NCI-H1105 treated with DMSO at 0.1 percent for 48 hours (cell line): ENCODE measurements at places on chromosomes 2 and 18.

GRCh38 chr18:11322006-11322405 lies 172.6 kb upstream of the PIEZO2 start:
- DNase-seq: no peak

GRCh38 chr2:9907402-9907801 lies 44.1 kb upstream of the GRHL1 start:
- DNase-seq: no peak

DNA sequence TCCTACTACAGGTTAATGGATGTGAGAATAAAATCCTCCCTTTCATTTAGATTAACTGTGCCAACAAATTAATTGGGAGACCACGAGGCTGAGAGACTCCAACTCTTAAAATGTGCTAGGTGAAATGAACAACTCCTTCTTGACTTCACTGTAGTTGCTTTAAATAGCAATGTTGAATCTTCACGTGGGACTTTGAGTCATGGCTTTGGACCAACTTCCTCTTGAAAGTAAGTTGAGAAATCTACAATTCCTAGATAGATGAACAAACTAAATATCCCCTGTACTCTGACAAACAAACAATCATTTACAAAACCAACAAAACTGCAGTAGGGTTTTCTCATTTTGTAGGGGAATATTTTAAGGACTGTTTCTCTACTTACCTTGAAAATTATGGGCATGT lies 291.9 kb upstream of the SPRED2 start:
- no peak for DNase-seq

DNA sequence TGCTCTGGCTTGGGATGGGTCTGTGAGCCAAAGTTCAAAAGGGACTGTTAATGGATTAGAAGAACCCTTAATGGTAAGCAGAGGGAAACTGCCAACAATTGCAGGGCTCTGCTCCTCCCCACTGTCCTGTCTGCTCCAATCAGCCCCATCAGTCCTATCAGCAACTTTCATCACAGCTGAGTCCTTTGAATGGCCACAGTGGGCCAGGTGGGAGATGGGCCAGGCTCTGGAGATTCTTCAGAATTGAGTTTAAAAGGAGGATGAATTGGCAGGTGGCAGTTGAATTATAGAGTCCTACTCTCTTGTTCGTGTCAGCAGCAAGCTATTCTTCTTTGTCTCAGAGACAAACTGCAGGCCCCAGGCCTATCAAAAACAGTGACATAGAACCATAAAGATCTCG lies 573.9 kb downstream of the EPHA4 start:
- DNase-seq: no peak

DNA sequence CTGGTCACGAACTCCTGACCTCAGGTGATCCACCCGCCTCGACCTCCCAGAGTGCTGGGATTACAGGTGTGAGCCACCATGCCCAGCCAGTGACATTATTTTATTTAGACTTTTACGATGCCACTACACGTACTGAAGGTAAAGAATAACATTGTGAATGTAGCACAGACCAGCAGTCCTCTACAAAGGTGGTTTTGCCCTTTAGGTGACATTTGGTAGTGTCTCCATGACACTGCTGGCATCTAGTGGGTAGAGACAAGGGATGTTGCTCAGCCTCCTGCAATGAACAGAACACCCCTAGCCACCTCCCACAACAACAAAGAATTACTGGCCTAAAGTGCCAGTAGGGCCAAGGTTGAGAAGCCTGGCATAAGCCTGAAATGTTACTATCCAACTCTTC lies 69.5 kb downstream of the MYOM1 start:
- DNase-seq: no peak

GRCh38 chr18:44682201-44682870 lies 1.6 kb downstream of the SETBP1 start:
- DNase-seq: no peak

- no peak for DNase-seq
Measured at GRCh38 chr2:170341684-170342623, 164.0 kb downstream of the MYO3B start.

DNA sequence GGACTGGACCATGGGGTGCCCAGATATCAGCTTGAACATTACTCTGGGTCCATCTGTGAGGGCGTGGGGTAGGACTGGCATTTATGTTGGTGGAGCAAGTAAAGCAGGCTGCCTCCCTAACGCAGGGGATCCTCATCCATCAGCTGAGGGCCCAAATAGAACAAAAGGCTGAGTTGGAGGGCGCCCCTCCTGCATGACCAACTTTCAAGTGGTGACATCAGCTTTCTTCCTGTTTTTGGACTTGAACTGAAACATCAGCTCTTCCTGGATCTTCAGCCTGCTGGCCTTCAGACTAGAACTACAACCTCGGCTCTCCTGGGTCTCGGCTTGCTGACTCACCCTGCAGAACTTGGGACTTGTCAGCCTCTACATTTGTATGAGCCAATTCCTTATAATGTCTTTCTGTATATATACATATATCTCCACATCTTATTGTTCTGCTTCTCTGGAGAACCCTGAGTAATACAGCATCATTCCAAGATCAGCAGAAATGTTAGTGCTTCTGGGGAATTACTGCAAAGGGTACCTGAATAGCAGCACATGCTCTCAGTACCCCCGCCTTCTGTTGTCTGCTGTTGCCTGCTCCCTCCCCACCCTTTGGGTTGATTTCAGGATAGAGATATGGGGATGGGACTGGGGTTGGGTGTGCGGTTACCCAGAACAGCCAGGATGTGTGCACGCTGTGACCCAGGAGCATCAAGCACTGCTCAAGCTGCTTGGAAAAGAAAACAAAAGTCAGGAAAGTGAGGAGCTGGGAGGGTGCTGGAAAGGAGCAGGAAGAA lies 20.0 kb downstream of the TMEM127 start:
- DNase-seq: no peak

GRCh38 chr2:36801088-36801487 lies 104.6 kb downstream of the VIT start:
- no peak for DNase-seq

DNA sequence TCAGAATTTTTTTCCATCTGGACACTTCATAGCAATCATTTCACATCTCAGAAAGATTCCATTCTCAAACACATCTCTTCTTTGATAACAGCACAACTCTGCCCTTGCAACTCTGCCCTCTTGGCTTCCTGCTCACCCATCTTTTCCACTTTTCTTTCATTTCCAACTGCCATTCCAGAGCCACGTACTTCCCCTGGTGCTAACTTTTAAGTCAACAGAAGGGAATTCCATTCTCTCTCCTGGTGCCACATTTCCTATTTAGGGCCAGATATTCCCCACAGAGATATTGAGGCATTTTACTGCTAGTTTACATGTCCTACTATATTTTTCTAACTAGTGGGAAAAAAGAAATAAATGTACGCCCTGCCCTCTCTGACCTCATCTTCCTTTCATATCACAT lies 590.2 kb downstream of the ARHGAP15 start:
- no peak for DNase-seq

- DNase-seq: no peak
Measured at GRCh38 chr18:59821983-59822382, 77.8 kb upstream of the PMAIP1 start.

DNA sequence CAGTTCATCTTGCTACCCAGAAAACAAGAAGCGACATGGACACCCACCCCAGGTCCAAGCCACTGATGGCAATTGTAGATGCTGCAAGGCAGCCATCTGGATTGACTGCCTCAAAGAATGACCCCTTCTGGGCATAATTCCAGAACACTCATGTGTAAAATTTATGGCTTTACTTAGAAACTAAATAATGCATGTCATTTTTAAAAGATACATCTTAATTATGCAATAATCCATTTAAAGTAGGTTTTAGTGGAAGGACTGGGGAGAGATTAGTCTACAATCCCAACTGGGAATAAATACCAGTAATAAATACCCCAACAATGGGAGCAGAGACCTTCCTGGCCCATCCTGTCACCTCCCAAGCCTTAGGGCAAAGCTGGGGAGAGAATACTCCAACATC lies 247.7 kb downstream of the SS18 start:
- no peak for DNase-seq
